ENCODE measurements at places on chromosomes 16 and 17. TPM values are rescaled to one million over a fixed set of nuclear protein-coding genes. Genes with fewer than 3 reads are reported as not detected.

Gene KREMEN2
- total RNA-seq = not detected

Gene CCL8
- total RNA-seq = not detected

Gene SLC38A8
- not detected for total RNA-seq

Gene SP6
- total RNA-seq = not detected

Gene TAT
- not detected for total RNA-seq
